ENCODE measurements at places on chromosomes 2 and 18.

DNA sequence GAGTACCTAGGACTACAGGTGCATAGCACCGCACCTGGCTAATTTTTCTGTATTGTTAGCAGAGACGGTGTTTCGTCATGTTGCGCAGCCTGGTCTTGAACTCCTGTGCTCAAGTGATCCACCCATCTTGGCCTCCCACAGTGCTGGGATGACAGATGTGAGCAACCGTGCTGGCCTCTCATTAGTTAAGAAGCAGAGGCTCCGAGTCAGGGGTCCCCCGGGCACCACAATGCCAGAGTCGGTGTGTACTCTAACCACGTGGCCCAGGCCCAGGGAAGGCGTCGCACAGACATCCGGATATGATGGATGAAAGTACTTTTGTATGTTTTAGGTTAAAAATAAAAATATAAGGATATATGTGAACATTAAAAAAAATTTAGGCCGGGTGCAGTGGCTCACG lies 28.3 kb upstream of the HPCAL1 start:
- DNase-seq, result no peak

GRCh38 chr2:6213056-6213780 lies 521.0 kb downstream of the SOX11 start:
- DNase-seq, result no peak

- DNase-seq, result no peak
Measured at GRCh38 chr2:144448389-144449027, 71.4 kb downstream of the ZEB2 start.

DNA sequence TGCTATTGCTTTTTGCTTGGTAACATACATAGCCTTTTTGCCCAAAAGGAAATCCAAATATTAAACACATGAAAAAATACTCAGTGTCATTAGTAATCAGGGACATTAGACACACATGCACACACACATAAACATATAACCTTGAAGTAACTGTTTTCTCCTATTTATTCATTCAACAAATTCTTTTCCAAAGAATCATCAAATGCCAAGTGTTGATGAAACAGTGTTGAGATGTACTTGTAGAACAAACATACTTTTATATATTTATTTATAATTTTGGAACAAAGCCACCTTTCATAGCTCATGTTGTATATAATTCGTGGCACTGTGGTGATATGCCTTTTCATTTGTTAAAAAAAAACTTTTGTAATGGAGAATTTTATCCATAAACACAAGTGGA lies 81.0 kb downstream of the APLF start:
- DNase-seq, result peak; percentile 27

GRCh38 chr2:229686122-229686919 lies 28.0 kb downstream of the DNER start:
- peak; percentile 4 for DNase-seq

DNA sequence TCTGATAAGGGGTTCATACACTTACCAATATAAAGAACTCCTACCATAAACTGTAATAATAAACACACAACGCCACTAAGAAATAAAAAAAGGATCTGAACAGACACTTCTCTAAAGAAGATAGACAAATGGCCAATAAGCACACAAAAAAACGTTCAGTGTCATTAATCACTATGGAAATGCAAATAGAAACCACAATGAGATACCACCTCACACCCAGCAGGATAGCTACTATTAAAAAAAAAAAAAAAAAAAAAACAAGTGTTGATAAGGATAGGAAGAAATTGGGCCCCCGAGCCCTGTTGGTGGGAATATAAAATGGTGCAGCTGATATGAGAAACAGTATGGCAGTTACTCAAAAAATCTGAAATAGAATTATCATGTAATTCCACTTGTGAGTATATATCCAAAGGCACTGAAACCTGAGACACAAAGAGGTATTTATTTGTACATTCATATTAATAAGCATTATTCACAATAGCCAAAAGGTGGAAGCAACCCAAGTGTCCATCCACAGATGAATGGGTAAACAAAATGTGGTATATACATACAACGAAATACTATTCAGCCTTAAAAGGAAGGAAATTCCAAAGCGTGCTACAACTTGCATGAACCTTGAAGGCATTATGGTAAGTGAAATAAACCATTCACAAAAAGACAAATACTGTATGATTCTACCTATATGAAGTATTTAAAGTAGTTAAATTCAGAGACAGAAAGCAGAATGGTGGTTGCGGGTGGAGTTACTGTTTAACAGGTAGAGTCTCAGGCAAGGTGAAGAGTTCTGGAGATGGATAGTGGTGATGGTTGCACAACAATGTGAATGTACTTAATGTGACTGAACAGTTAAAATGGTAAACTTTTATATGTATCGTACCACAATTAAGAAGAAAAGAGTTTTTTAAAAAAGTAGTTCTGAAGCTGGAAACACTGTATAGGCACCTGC lies 17.9 kb downstream of the REV1 start:
- DNase-seq, result no peak

GRCh38 chr2:203340791-203341487 lies 12.7 kb downstream of the ABI2 start:
- peak; percentile 34 for DNase-seq

- peak; percentile 25 for DNase-seq
Measured at GRCh38 chr2:100246163-100247145, 75.8 kb downstream of the LONRF2 start.

- DNase-seq, result no peak
Measured at GRCh38 chr2:196330645-196331044, 159.3 kb upstream of the STK17B start.

GRCh38 chr2:200352636-200353035 lies 46.1 kb downstream of the SPATS2L start:
- DNase-seq, result peak; percentile 31

- no peak for DNase-seq
Measured at GRCh38 chr18:62464266-62464665, 58.6 kb upstream of the ZCCHC2 start.

- DNase-seq, result no peak
Measured at GRCh38 chr2:232328032-232328422, 50.5 kb upstream of the ALPP start.

DNA sequence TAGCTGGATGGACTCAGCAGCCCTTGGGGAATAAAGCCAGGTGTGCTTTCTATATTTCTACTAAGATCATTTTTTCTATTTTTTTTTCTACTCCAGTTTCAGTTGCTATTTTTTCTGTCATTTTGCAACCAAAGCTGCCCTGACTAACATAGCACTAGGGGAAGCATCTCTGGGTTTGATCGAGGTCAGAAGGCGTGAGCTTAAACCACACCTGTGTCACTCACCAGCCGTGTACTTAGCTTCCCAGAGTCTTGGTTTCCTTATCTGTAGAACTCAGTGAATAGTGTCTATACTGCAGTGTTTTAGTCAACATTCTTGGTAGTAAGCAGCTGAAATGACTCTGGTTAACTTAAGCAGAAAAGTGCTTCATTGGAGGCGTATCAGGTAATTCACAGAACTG lies 489.6 kb upstream of the SPRED2 start:
- no peak for DNase-seq

- no peak for DNase-seq
Measured at GRCh38 chr2:106724301-106724794, 161.6 kb downstream of the ST6GAL2 start.

DNA sequence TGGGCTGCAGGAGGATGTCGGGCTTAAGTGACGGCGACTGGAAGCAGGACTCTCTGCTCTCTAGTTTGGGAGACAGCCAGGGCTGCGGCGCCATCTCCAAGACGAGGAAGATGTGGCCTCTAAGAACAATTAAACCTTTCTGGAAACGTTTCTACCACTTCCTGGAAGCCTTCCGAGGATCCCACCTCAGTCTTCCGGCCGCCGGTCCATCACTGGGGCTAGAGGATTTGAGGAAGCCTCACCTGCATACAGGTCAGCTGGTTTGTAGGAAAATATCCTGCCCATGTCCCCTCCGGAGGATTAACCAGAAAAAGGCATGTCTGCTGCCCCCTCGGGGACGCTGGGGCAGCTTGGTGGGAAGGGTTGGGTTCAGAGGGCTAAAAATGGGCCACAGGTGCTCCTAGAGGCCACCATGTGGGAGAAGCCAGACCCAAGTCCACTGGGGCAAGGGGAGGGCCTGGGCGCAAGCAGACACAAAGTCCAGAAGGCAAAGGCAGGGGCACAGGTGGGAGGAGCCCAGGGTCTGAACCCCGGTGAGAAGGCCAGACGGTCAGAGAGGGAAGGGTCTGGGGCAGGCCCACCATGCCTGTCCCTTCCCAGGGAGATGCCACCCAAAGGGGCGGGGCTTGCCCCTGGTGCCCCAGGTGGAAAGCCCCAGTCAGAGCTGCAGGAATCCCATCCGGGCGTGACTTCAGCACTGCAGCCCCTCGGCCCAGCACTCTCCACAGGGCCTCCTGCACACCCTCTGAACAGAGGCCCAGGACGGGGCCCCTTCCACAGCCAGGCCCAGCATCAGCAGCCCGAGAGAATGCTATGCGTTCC lies 82.2 kb upstream of the ID2 start:
- no peak for DNase-seq

- DNase-seq, result no peak
Measured at GRCh38 chr2:34037157-34037556, 438.1 kb upstream of the FAM98A start.

DNA sequence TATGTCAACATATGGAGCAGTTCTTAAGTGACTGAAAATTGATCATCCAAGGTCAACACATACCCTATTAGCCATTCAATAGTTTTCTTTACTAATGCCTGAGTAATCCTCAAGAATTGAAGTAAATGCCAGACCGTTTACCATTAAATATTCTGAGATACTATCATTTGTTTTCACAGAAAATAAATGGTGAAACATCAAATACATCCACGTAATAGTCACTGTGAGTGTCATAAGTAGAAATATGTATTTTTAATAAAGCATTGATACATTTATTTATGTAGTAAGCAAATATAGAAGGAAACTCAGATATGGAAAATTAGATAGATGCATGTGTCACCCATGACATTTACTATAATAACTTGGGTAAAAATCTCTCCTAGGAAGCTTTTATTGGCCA lies 927.8 kb upstream of the NRXN1 start:
- no peak for DNase-seq

DNA sequence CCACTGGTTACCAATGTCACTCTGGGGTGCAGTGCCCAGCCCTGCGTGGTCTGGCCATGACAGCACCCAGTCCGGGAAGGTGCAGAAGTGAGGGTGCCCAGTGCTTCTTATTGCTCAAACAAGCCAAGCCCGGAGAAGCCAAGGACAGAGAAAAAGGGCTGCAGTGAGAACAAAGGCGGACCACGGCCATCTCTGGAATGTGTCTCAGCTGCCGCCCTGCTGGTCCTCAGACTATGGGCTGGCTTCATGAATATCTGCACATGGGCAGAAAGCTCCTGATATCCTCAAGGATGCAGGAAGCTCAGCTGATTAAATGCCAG lies 28.7 kb downstream of the COPS9 start:
- DNase-seq, result no peak

GRCh38 chr2:225042800-225043167 lies 516 bp upstream of the DOCK10 start:
- DNase-seq, result peak; percentile 16

Measured in fibroblast of mammary gland (primary cell).